ENCODE measurements at places on chromosomes 6 and 20.

DNA sequence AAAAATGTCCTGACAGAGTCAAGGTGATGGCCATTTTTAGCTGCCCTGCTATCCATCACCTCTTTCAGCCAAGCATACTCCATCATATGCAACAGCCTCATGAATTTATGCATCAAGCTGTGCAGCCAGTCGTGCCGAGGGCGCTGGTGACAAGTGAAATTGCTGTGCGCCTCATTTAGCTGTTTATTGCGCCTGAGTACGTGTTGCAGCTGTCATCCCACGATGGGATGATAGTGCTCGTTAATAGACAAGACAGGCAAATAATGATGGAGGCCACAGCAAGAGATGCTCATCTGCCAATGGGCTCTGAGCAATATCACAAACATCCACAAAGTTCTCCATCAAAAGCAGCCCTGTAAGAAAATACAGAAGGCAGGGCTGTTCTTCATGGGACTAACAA is 562.3 kb upstream of the POU3F2 start:
- DNase-seq, result no peak
- H3K4me3 ChIP-seq, result no peak overlapping the region
- no peaks in the 10 kb centered on the region for H3K36me3 ChIP-seq

- no peaks in the 10 kb centered on the region for H3K36me3 ChIP-seq
- DNase-seq, result no peak
- H3K4me3 ChIP-seq, result peak overlapping the region; percentile 23
- H3K4me1 ChIP-seq, result peaks cover 5% of the 10 kb centered on the region
- H3K27ac ChIP-seq, result no peak overlapping the region
Observed at GRCh38 chr6:46626228-46626909, 26.2 kb downstream of the CYP39A1 start.

DNA sequence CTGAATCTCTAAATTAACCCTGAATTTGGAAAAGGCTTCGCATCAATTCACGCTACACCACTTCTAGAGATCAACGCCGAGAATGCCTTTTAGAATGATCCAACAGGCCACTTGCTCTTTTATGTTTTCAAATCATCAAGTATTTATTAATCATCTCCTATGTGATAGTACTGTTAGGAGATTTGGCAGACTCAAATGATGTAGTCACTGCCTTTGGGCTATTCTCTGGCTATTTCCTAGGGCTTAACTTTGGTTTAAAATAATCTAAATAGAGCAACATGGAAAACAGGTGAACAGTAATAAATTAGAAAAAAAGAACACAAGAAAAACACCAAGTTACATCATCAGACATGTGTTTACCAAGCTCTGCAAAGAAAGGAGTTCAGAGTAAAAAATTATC is 140.3 kb downstream of the TENT5A start:
- no peaks in the 10 kb centered on the region for H3K36me3 ChIP-seq
- H3K4me3 ChIP-seq, result no peak overlapping the region
- peaks cover 3% of the 10 kb centered on the region for H3K4me1 ChIP-seq
- H3K27ac ChIP-seq, result no peak overlapping the region
- no peak for DNase-seq

GRCh38 chr20:36441416-36441815 is 99.9 kb upstream of the MYL9 start:
- H3K4me1 ChIP-seq, result peaks cover 6% of the 10 kb centered on the region
- no peak for DNase-seq
- no peak overlapping the region for H3K4me3 ChIP-seq
- H3K27ac ChIP-seq, result no peak overlapping the region

GRCh38 chr20:34985461-34986310 is 30.0 kb downstream of the MYH7B start:
- no peak overlapping the region for H3K4me3 ChIP-seq
- peaks cover 8% of the 10 kb centered on the region for H3K27me3 ChIP-seq
- peak overlapping the region; percentile 31 for H3K27ac ChIP-seq
- no peaks in the 10 kb centered on the region for H3K36me3 ChIP-seq
- H3K4me1 ChIP-seq, result peaks cover 10% of the 10 kb centered on the region

GRCh38 chr20:41530923-41531322 is 87.3 kb downstream of the CHD6 start:
- DNase-seq, result no peak
- H3K36me3 ChIP-seq, result peaks cover 31% of the 10 kb centered on the region
- no peaks in the 10 kb centered on the region for H3K27me3 ChIP-seq
- H3K4me3 ChIP-seq, result no peak overlapping the region
- peaks cover 27% of the 10 kb centered on the region for H3K4me1 ChIP-seq

DNA sequence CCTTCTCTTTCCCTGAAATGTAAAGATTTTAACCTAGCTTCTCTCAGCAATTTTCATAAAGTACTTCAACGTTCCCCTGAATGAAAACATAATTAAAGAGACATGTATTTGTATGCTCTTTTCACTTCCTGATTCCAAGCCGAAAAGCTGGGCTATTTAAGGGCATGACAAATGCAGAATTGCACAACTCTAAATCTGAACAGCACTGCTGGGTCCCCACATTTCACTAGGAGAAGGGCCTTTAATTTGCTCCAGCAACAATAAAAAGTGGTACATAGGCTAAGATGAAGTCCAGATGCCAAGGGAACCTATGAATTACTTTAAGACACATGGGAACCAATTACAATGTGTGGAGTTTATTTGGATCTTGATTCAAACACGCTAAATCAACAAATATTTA is 42.0 kb downstream of the IRAK1BP1 start:
- H3K4me1 ChIP-seq, result peaks cover 16% of the 10 kb centered on the region
- no peak overlapping the region for H3K27ac ChIP-seq
- peaks cover 27% of the 10 kb centered on the region for H3K36me3 ChIP-seq
- H3K4me3 ChIP-seq, result no peak overlapping the region
- peaks cover 21% of the 10 kb centered on the region for H3K27me3 ChIP-seq

GRCh38 chr6:71567562-71567961 is 279.0 kb downstream of the OGFRL1 start:
- H3K27ac ChIP-seq, result no peak overlapping the region
- H3K4me1 ChIP-seq, result no peaks in the 10 kb centered on the region
- H3K27me3 ChIP-seq, result no peaks in the 10 kb centered on the region
- H3K36me3 ChIP-seq, result no peaks in the 10 kb centered on the region
- no peak for DNase-seq

- peaks cover 38% of the 10 kb centered on the region for H3K4me1 ChIP-seq
- no peaks in the 10 kb centered on the region for H3K36me3 ChIP-seq
- no peak for DNase-seq
- H3K4me3 ChIP-seq, result peak overlapping the region; percentile 51
- peak overlapping the region; percentile 2 for H3K27ac ChIP-seq
Observed at GRCh38 chr20:32415494-32415893, 57.4 kb downstream of the ASXL1 start.

DNA sequence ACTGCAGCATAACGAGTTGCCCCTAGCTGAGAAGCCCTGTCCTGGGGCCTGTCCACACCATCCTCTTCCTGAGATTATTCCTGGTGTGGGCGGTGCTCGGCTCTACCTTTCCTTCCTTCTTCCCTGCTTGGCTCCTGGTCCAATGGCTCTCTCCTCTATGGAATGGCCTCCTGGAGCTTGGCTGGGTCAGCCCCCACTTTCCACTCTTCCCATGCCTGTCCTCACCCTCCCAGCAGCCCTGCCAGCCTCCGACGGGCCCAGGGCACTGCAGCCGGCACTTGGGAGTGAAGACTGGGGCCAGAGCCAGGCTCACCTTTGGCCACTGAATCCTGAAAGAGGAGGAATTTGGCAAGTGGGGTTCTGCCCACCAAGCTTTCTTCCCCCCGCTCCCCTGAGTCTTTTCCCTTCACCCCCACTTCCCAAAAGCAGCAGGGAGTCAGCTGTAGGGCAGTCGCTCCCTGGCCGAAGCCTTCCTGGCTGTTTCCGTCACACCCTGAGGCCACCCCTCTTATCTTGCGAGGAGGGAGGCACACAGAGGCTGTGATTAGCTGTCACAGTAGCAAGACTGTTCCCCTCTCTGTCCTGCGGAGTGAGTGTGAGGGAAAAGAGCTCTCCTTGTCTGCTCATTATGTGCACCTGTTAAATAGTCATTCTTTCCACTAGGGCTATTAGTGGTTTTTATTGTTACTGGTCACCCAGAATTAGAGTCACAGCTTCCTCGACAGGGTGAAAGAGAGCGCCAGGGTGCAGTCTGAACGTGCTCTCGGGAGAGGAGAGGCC is 6.3 kb upstream of the CDSN start:
- H3K27me3 ChIP-seq, result no peaks in the 10 kb centered on the region
- H3K4me3 ChIP-seq, result no peak overlapping the region
- DNase-seq, result no peak
- no peak overlapping the region for H3K27ac ChIP-seq
- no peaks in the 10 kb centered on the region for H3K36me3 ChIP-seq

DNA sequence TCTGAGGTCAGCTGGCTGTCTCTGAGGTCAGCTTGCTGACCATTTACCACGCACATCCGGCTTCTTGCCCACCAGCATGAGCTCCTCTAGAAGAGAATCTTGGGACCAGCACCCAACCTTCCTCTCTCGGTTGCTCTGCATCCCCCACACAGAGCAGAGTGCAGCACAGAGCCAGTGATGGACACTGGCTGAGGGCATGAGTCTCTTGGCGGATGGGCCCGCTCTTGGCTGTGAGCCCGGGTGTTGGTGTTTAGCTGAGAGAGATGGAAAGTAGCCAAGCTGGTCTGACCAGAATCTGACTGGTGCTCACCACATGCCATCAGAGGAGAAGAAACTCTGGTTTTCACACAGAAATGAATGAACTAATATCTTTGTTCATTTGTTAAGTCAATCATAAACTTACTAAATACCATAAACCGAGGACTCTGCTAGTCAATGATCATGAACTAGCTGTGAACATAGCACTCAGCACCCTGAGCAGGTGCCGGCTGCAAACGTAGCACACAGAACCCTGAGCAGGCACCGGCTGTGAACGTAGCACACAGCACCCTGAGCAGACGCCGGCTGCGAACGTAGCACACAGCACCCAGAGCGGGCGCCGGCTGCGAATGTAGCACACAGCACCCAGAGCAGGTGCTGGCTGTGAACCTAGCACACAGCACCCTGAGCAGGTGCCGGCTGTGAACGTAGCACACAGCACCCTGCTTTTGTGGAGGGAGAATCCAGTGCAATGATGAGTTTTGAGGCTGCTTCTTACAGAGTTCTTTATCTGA is 10.4 kb upstream of the THBS2 start:
- no peaks in the 10 kb centered on the region for H3K4me1 ChIP-seq
- no peaks in the 10 kb centered on the region for H3K36me3 ChIP-seq
- H3K27ac ChIP-seq, result no peak overlapping the region
- H3K27me3 ChIP-seq, result peaks cover 48% of the 10 kb centered on the region
- H3K4me3 ChIP-seq, result no peak overlapping the region

- H3K4me3 ChIP-seq, result no peak overlapping the region
- no peaks in the 10 kb centered on the region for H3K27me3 ChIP-seq
- H3K4me1 ChIP-seq, result no peaks in the 10 kb centered on the region
Observed at GRCh38 chr20:25539742-25540672, 45.3 kb downstream of the NINL start.

- no peaks in the 10 kb centered on the region for H3K4me1 ChIP-seq
- no peak overlapping the region for H3K27ac ChIP-seq
- peak; percentile 10 for DNase-seq
- no peak overlapping the region for H3K4me3 ChIP-seq
- H3K36me3 ChIP-seq, result no peaks in the 10 kb centered on the region
Observed at GRCh38 chr20:59455402-59456341, 148.7 kb upstream of the PHACTR3 start.

GRCh38 chr20:62745279-62745951 is 36.8 kb downstream of the NTSR1 start:
- H3K4me3 ChIP-seq, result peak overlapping the region; percentile 13
- DNase-seq, result no peak

GRCh38 chr6:5270093-5270680 is 8.9 kb downstream of the FARS2 start:
- H3K27me3 ChIP-seq, result no peaks in the 10 kb centered on the region
- H3K4me3 ChIP-seq, result no peak overlapping the region
- DNase-seq, result no peak

DNA sequence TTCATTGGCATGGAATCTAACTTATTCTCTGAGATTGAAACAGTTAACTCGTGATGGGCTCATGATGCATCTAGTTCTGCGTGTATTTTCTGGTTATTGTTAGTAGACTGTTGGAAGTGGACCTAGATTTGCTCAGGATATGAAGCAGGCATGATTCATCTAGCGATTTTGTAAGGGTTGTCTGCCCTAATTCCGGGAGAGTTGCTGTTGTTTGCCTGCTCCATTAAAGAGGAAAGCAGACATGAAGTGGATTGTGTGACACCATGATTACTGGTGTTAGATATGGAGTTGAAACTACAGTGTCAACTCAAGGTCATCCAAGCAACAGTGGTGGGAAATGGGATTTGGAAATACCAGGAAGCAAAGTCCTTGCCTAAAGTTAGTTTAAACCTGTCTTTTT is 41.0 kb downstream of the SOX4 start:
- DNase-seq, result no peak
- H3K4me1 ChIP-seq, result no peaks in the 10 kb centered on the region
- H3K27ac ChIP-seq, result no peak overlapping the region
- no peak overlapping the region for H3K4me3 ChIP-seq

- no peak overlapping the region for H3K4me3 ChIP-seq
- H3K4me1 ChIP-seq, result no peaks in the 10 kb centered on the region
- no peaks in the 10 kb centered on the region for H3K36me3 ChIP-seq
- peaks cover 8% of the 10 kb centered on the region for H3K27me3 ChIP-seq
Observed at GRCh38 chr6:2562721-2563451, 187.8 kb downstream of the MYLK4 start.

GRCh38 chr6:9009931-9010330 is 574.6 kb upstream of the SLC35B3 start:
- H3K4me3 ChIP-seq, result no peak overlapping the region
- no peak overlapping the region for H3K27ac ChIP-seq
- H3K36me3 ChIP-seq, result no peaks in the 10 kb centered on the region
- no peaks in the 10 kb centered on the region for H3K4me1 ChIP-seq
- no peak for DNase-seq

Measured in naive thymus-derived CD8-positive, alpha-beta T cell (primary cell).